ENCODE measurements at places on chromosomes 16 and 17.

- DNase-seq, result no peak
Observed at GRCh38 chr17:57669671-57670529, 75.2 kb downstream of the CCDC182 start.

DNA sequence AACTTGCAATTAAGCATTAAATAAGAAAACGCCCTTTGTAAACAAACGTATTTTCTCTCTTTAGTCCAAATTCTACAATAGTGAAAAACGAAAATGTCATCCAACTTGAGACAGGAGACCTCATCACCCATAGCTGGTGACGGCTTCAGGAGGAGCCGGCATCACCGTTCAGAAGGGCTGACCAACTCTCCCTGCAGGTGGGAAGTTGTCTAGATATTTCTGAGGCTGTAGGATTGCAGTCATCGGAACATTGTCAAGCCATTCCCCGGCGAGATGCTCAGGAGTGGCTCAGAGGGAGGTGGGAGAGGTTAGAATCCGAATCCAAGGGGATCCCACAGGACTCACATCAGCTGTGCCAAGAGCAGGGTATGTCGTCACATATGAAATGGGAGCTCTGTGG, 76.7 kb downstream of the RBFOX3 start:
- no peak for DNase-seq

GRCh38 chr17:27585153-27585681, 45.8 kb upstream of the LGALS9 start:
- no peak for DNase-seq

GRCh38 chr16:85947230-85948137, 48.5 kb downstream of the IRF8 start:
- no peak for DNase-seq

DNA sequence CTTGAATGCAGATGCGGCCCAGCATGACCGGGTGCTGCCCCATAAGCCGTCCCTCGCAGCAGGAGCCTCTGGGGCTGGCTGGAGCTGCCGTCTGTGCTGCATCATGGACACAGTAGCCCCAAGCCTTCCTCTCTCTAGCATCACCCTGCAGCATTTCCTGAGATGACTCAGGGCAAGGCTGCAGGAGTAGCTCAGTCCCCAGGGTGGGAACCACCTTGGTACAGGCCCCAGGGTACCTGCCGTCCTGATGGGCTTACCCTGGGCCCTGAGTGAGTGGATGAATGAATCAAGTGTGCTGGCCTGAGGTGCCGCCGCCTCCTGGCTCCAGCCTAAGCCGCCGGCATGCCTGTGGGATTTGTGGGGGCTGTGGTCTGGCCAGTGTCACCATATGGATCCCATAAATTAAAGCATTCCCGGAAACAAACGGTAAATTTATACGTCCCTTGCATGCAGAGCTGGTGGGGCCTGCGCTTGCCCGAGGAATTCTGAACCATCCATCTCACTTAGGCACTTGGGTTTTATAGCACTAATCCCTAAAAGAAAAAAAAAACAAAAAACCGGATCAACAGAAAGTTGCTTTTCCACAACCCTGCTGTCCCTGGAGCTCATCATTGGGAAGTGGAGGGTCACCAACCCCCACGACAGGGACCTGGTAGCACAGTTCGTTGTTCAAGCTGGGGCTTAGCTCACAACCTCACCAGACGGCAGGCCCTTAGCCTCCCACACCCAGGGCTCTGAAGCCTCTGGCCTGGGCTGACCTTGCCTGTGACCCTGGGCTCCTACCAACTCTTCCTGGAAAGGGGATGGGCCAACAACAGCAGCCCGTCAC, 242.6 kb upstream of the CIBAR2 start:
- DNase-seq, result no peak

GRCh38 chr17:61351745-61352407, 47.8 kb upstream of the TBX2 start:
- no peak for DNase-seq

GRCh38 chr17:46159686-46160085, 33.5 kb downstream of the KANSL1 start:
- no peak for DNase-seq

DNA sequence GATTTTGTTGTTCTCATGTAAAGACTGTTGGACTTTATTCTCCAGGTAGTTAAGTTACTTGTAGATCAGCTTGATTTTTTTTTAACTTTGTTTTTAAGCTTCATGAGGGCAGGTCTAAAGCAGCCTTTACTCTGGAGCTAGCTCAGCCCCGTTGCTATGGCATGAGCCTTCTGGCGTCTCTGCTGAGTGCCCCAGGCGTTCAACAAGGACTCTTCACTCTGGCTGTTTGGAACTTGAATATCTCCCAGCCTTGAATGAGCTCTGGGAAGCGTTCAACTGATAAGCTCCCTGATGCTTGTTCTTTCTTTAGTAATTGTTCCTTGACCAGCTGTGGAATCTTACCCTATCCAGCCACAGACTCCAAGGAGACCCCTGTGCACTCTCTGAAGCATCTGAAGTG, 82.3 kb downstream of the GNAO1 start:
- DNase-seq, result no peak
